ENCODE measurements at places on chromosomes 16 and 17.

DNA sequence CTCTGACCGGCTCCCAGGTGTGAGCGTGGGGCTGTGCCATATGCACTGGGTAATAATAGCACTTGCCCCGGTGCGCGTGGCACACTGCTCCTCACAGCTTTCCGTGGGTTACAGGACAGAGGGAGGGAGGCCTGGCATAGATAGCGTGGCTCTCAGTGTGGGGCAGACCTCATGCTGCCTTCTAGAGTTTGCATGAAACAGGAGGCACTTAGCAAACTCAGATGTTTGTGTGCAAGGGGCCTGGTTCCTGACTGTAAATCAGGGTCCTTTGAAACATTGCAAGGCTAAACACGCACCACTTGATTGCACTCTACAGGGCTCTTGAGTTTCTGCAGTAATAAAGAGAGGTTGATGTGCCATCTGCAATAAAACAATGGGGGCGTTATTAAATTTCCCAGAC, 101.7 kb downstream of the RPTOR start:
- no peak for DNase-seq

DNA sequence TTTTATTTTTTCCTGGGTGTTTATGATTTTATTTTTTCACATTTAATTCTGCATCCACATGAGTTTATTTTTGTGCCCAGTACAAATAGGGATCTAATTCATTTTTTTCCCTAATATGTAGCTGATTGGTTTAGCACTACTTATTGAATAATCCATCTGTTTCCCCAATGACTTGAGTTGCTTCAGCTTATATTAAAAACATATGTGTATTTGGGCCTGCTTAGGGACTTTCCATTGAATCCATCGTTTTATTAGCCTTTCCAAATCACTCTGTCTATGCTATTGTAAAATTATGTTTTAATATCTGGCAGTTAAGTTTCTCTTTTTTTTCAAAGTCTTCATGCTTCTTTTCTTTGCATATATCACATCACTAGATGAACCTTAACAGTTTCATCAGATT, 42.2 kb downstream of the WWP2 start:
- no peak for DNase-seq

DNA sequence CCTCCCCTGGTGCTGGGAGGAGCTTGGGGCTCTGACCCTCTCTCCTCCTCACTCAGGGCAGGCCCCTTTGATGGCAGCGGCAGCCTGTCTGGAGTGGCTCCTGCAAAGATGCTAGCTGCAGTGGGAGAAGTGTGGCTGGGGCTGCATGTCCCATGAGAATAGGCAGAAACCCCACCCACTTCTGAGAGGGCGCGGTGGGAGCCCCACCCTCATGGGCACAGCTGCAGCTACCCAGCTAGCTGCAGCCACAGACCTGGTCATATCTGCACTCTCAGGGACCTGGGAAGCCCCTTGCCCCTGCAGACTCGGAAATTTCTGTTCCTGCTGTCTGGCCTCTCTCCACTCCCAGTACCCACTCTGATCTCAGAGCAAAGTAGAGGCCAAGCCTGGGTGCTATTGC, 72.2 kb upstream of the BRD7 start:
- DNase-seq = no peak

DNA sequence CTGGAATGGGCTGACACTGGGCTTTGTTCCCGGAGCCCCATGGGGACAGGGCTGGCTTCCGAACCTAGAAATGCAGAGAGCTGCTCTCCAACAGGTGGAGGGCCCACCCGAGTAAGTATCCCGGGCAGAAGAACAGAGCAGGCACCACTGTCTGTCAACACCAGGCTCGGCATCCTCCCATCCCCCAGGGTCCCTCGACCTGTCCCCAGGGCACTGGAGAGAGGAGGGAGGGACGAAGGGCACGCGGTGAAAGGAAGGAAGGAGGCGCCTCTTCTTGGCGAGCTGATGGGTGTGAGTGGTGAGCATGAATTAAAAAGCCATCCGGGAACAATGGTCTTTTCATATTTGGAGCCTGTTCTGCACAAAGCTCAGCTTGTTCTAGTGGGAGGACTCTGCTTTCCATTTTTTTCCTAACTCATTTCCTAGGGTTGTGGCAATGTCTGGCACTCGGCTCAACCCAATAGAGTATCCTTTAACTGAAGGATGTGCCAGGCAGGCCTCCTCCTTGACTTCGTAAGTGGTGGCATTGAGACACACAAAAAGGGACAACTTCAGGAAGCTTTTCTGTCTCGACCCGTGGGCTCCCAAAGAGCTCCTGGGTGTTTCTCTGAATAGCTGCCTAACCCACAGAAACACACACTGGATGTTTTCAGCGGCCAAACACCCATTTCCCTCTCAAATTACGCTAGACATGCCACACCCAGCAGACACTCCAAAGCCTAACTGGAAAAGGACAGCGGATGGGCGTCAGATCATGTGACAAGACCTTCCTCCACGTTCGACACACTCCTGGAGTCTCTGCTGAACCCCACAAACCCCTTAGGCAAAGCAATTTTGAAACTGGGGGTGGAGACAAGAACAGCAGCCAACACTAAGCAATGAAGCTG, 47.7 kb downstream of the ZFHX3 start:
- DNase-seq = no peak

- DNase-seq = peak; percentile 48
Measured at GRCh38 chr17:43832976-43833829, at the start of gene MPP3. Gene MPP3, minus strand, starts transcription at chr17:43833146. Its CDS starts 1,240 bp downstream, at chr17:43831906.

DNA sequence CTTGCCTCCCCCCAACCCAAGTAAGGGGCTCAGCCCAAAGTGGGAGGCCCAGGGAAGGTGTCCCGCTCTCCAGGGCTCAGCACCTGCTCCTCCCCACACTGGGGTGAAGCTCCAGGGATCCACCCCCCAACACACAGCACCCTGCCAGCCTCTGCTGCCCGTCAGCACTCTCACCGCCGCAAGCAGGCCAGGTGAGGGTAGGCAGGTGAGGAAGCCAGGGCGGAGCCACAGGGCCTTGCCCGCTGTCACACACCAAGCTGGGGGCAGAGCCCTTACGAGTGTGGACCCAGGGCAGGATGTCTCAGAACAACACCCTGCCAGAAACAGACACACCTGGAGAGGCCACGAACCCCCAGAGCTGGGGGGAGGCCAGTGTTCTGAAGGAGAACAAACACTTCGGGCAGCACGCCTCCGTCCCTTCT, 19.5 kb downstream of the PLLP start:
- no peak for DNase-seq

DNA sequence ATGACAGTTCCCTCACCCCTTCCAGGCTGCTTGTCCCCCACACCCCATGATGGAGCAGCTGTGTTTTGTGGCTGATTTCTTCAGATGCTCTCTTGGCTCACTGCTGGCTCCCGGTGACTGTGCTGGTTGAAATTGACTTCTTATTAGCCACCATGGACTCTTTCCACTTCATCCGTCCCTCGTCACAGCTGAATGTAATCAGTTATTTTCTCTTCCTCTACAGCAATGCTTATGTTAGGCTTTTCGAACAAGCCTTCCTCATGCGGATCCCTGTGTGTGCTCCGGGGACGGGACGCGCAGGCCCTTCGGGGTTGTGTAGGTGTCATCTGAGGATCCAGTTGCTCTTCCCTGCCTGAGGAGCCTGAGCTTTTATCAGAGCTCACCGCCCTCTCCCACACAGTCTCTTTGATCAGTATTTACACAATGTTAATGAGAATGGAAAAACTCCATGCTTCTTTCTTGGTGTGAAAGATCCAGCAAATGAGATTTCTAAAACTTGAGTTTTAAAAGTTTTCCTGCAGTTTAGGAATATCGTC, 87.5 kb downstream of the RPTOR start:
- DNase-seq = no peak

- no peak for DNase-seq
Measured at GRCh38 chr17:30199600-30199999, 35.9 kb downstream of the SLC6A4 start.

DNA sequence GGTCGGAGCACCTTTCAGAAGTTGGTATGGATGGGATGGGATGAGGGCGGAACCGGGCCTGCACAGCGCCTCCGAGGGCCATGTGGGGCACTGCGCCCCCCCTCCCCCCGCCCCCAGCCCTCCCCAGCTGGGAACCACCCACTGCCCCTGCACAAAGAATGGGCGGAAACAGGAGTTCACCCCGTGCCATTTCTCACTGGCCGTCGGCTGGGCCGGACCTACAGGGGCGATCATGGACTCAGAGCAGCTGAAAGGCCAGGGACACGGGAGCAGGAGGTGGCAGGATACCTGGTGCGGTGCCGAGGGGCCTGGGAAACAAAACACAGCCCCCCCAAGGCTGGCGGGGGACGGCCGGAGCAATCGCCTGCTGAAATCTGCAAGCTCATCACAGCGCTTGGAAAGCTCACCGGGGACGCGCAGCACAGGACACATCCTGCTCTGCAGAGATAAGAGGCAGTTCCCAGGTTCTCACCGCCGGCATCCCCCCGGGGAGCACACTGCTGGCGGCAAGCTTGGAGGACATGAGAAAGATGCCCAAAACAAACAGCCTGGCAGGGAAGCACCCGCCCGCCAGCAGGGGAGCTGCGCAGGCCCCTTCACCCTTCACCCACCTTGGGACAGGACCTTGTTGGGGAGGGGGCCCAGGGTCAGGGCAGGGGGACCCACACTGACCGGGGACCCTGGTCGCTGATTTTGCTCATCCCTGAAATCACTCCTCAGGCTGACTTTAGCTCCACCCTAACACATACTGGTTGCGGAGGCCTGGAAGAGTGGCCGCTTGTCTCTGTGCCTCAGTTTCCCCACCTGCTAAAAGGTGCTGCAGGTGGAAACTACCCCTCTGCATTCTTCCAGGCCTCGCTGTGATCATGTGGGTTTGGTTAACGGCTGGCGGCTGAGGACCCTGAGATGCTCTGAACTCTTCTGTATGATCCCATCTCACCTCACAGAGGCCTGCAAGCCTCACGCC, 263.9 kb downstream of the C16orf95 start:
- DNase-seq = no peak

DNA sequence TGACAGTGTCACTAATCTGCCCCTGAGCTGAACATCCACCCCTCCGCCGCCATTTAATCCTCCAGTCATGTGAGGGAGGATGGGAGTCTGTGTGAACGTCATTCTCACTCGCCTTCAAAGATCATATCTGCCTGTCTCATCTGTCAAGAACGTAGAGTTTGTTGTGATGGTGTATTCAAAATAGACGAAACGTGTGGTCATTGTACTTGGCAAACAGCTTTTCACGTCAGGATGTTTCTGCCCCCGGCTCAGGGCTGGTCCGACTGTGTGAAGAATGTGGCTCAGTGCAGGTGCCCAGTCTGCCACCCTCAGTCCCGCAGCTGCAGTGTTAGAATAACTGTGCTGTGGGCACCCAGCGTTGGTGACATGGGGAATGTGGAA, 148.0 kb downstream of the KCNJ12 start:
- no peak for DNase-seq

- DNase-seq = no peak
Measured at GRCh38 chr16:11629071-11630030, 38.9 kb upstream of the SNN start.

DNA sequence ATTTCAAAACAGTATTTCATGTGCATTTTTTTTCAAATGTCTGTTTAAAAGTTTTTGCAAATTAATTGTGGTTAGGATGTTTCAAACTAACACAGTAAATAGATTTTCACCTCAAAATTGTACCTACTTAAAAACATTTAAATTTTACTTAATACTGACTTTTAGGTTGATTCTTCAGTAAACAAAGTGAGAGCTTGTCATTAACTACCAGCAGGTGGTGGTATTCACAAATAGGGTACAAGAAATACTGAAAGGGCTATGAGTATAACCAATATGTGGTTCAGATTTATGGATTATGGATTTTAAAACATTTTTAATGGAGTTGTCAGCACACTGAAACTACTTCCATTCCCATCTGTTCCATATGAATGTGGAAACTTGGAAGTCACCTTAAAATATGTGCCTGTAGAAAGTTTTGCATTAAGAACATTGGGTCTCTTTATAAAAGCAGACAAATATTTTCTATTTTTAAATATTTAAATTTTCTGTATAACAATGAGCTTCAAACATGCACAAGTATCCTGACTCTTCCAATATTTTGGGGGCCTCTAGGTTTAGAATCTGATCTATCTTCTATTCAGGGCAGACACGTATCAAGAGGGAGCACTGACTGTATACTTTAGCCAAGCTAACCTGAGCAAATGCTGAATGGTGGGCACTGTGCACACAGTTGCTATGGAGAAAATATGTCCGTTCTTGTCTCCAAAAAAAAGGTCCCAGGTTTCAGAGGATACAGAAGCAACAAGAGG, 155.6 kb downstream of the SNX11 start:
- no peak for DNase-seq

GRCh38 chr17:59289981-59290301, 41.5 kb upstream of the YPEL2 start:
- no peak for DNase-seq

DNA sequence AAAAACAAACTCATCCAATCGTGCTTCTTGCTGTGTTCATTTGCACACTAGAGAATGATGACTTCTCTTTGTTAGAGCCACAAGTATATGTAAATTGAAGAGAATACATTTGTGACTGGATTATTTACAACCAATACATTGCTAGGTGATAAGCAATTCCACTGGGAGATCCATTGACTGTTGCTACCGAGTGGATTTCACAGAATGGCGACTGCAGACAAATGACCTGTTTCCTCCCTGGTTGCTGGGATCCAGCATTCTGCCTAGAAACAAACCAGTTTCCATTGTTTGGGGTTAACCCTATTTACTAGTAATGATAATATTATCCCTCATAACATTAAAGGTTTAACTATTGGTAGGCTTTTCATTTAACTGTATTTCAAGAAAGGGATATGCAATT, 36.9 kb upstream of the CPHXL start:
- DNase-seq = no peak

DNA sequence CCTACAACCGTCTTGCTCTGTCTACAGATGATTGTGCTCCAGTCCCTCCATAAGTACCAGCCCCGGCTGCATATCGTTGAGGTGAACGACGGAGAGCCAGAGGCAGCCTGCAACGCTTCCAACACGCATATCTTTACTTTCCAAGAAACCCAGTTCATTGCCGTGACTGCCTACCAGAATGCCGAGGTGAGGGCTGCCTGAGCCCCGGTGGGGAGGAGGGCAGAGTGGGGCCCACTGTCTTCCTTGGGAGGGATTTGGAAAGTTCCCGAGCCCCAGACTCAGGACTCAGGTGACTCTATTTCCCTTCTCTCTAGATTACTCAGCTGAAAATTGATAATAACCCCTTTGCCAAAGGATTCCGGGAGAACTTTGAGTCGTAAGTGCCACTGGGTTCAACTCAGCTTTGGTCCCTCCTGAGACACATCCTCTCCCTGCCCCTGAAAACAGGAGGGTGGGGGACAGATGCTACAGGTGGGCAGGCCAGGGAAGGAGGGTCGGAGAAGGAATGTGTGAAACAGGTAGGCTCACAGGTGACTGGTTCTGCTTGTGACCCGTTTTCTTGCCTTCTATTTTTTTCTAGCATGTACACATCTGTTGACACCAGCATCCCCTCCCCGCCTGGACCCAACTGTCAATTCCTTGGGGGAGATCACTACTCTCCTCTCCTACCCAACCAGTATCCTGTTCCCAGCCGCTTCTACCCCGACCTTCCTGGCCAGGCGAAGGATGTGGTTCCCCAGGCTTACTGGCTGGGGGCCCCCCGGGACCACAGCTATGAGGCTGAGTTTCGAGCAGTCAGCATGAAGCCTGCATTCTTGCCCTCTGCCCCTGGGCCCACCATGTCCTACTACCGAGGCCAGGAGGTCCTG, 11.4 kb downstream of the TBX21 start:
- DNase-seq = no peak
